ENCODE measurements at places on chromosomes 3 and 15. TPM values are rescaled to one million over a fixed set of nuclear protein-coding genes. Genes with fewer than 3 reads are reported as not detected.

AMOTL2 gene
- total RNA-seq: 85.1 TPM

TBL1XR1 gene
- total RNA-seq: 200 TPM

IL20RB gene
- total RNA-seq: 0.42 TPM

GOLGA6L10 gene
- 0.92 TPM for total RNA-seq

STRIT1 gene
- total RNA-seq: not detected

GOLGA6A gene
- not detected for total RNA-seq

Data from pulmonary artery endothelial cell (primary cell).